Activated B cell treated with CpG ODN at 0.5 μM for 24 hours (primary cell): ENCODE measurements at places on chromosomes 1 and 21. TPM values are rescaled to one million over a fixed set of nuclear protein-coding genes. Genes with fewer than 3 reads are reported as not detected.

DNA sequence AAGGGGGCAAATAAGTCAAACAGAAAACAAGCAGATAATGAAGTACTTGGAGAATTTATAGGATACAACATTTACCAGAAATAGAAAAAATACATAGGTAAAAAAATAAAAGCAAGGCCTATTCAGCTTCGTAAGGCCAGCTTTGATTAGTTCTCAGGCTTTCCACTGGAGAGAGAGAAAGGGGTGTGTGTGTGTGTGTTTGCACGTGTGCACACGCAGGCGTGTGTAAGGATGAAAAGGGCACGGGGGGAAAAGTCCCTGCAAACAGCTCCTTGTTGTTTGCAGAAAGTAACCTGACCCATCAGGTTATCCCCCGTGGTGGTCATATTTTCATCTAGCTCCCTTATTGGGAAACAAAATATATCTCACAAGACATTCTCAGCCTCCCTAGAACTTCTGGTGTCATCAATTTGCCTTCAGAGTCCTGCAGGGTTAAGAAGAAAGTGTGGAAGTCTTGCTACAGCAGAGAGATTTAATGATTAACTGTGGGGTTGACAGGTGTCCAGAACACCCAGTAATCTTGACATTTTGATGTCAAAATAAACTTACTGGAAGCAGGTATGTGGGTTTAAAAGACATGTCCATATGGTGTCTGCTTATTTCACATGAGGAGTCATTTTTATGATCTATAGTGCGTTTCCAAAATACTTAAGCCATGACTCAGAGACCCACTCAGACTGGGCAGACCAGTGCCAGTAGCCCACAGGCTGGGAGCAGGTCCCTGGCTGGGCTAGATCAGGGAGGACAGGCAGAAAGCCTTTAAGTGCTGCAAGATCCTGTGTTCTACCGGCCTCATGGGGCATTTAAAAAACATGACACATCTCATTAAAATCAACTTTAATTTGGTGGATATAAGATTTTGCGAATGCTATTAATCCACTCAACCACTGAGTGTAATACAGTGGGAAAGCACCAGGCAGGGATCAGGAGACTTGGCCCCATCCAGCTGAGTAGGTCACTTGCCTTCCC lies 487.6 kb upstream of the CAMK1G start:
- DNase-seq, result no peak

- DNase-seq, result no peak
Measured at GRCh38 chr1:17615157-17615556, 75.7 kb downstream of the ARHGEF10L start.

GRCh38 chr21:33402001-33402979 lies 923 bp upstream of the IFNGR2 start:
- DNase-seq, result peak; percentile 36

DNA sequence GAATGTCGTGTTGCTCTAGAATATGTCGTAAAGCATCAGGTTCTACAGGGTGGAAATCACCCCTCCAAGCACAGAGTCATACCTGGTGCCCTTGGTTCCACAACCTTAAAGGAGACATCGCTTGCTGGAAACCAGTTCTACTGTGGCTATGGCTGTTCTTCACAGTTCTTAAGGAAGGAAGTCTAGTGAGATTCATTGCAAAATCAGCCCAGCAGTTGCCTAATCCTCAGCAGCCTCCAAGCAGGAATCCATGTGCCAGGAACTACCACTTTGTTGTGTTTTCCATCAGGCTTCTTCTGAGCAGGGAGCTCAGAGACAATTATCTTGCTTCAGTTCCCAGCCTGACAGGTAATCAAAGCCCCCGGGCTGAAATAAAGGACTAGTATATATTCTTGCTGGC lies 45.0 kb upstream of the SLC35F3 start:
- no peak for DNase-seq

- DNase-seq, result no peak
Measured at GRCh38 chr1:37031429-37031828, 2.9 kb downstream of the GRIK3 start.

DNA sequence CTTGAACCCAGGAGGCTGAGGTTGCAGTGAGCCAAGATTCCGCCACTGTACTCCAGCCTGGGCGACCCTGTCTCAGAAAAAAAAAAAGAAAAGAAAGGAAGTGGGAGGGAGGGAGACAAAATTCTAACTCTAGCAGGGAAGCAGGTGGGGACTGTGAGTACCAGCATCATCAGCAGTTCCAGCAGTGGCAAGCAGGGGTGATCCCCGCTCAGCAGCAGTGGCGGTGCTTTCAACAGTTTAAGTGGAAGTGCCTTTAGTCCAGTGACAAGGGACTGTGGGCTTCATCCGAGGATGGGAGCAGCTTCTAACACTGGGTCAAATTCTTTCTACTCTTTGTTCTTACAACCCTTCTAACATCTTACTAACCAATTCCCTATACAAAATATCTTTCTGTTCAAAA lies 858.1 kb upstream of the ADAMTS5 start:
- DNase-seq, result no peak

GRCh38 chr1:202658769-202659168 lies 51.5 kb downstream of the SYT2 start:
- DNase-seq, result no peak

GRCh38 chr1:11731691-11732283 lies 4.1 kb upstream of the AGTRAP start:
- no peak for DNase-seq

DNA sequence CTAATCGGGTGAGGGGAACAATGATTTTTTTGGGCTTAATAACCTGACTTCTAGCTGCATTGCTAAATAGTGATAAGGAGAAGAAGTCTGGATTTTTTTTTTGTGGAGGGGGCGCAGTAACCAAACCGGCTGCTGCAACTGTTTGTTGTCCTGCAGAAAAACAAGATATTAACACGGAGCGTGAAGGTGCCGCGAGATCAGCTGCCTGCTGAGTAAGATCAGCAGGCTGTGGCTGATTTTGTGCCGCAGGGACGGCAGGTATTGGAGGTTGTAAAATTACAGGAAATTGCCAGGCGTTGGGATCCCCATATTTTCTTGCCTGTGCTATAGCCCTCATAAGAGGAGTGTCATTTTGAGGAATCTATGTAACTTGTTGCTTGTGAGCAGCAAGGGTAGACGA lies 8.7 kb upstream of the LRRC47 start:
- no peak for DNase-seq

DNA sequence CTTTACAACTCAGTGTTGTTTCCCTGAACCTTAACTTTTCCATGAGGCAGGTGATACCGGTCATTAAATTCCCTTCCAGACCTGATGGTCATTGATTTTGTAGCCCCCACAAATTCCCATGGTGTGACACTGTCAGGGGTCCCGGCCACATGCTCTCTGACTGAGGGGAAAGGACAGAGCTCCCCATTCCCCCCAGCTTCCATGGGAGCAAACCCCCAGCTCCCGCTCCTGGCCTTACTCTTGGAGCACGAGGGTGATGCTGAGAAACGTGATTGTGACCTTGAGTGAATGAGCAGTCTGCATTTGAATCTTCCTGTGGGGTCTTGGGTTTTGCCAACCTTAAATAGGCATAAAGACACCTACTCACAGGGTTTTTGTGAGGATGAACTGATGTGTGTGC lies 366.8 kb downstream of the RPS6KC1 start:
- no peak for DNase-seq

GRCh38 chr1:169797281-169797680 lies 2.6 kb upstream of the METTL18 start:
- no peak for DNase-seq

DNA sequence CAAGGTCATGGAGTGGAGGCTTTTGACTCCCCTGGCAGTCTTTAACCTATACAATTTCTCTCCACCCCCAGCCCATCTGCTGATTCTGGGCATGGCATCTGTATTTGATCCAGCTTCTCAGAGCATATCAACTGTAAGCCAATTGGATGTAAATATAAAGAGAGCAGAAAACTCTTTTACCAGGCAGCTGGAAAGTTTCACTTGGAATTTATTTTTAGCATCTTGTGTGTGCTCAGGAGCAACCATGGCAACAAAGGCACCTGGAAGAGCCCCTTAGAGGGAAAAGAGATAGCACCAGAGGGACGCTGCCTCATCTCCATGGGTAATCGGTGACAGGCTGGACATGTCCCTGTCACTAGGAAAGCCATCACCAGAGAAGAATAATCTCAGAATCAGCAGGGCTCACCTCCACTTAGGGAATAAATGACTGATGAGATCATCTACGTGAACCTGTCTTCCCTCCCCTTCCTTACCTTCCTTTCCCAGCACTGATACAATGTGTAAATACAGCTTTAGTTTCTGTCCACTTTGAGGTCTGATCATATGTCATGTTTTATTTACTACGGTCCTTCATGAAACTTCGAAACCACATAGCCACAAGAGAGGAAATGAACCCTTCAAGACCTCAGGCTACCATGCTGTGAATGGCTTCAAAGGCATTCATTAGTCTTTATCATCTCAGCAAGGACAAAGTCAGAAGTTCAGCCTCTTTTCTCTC lies 25.3 kb upstream of the SIPA1L2 start:
- no peak for DNase-seq

- no peak for DNase-seq
Measured at GRCh38 chr1:152089014-152089674, at the start of gene TCHHL1. TCHHL1 (minus strand) TSS chr1:152089064; CDS start chr1:152088143, 921 bp downstream.

DNA sequence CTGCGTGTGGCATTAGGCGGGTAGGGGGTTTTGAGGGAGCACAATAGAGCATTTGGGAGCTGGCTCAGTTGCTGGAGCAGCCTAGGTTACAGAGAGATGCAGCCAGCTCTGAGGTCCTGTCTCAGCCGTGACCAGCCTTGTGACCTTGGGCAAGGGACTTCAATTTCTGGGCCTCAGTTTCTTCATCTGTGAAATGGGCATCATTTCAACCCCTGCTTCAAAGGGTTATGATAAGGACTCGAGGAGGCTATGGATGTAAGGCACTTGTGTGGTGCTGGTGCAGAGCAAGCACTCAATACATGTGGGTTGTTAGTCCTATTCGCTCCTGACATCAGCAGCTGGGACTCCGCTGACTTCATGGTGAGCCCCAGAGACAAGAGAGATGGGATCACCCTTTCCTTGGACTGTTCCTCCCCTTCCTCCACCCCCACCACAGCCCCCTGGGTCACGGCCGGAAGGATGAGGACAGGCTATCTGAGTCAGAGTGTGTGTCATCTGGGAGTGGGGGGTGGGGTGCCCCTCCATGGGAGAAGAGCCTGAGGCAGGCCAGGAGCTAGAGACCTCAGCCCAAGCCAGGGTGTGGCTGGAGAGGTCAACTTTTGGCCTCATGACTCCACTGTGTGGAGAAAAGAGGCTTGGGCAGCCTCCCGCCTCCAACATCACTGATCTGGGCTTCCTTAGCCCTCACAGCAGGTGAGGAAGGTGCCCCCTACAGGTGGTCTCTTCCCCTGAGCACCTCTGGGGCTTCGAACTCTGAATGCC lies 71.4 kb upstream of the ZBTB40 start:
- no peak for DNase-seq

- no peak for DNase-seq
Measured at GRCh38 chr1:193729429-193729828, 543.0 kb upstream of the B3GALT2 start.

DNA sequence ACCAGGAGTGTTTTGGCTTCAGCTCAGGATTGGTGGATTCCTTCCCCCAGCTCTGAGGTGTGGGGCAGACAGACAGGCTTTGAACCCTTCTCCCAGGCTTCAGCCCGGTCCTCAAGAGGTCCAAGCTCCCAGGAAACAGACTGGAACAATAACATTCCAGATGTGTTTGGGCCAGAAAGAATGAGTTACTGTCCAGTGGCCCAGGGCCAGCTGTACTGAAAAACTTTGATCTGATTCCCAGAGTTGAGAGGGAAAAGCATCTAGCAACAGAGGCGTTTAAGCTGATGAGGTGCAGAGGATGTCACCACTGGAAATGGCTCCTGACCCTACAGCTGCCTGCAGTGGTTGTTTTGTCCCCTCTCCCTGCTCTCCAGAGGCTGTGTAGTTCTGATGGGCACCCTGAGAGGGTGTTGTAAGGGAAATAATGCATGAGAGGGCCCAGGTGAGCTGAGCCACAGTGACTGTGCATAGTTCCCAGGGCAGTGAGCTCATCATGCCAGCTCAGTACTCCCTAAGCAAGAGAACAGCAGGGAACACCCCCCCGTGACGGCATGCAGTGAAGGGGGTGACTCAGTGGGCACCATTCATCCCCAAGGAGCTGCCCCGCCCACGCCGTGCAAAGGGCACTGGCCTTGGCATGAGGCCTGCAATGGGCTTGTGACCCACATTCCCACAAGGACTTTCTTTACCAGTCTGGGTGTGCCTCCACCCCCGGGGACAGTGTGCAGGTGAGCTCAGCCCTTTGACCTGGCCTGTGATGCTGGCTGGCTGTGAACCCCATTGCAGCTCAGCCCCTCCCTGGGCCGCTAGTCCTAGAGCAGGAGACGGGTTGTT lies 13.8 kb upstream of the SFN start:
- DNase-seq, result no peak

DNA sequence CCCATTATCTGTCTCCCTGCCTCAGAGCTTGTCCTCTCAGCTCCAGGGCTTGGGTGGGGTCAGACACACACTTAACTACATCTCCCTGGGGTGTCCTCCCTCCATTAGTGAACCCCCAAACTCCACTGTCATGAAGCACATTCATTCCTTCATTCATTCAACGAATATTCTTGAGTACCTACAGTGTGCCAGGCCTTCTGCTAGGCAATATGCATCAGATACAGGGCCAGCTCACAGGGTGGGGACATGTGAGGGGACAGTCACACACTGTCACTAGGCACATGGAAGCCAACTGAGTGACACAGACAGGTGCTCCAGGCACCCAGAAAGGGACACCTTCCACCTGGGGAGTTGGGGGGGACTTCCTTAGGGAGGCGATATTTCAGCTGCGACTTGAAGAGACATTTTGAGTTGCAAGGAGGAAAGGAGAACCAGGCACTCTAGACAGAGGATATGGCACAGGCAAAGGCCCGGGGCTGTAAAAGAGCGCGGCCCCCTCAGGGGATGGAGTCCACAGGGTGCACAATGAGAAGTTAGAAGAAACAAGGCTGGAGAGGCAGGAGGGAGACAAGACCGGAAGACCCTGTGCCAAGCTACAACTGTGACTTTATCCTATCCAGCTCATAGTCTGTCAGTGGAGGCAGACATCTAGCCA lies 8.7 kb upstream of the S100A8 start:
- DNase-seq, result no peak

- no peak for DNase-seq
Measured at GRCh38 chr21:35352066-35352770, 303.1 kb upstream of the RUNX1 start.

DNA sequence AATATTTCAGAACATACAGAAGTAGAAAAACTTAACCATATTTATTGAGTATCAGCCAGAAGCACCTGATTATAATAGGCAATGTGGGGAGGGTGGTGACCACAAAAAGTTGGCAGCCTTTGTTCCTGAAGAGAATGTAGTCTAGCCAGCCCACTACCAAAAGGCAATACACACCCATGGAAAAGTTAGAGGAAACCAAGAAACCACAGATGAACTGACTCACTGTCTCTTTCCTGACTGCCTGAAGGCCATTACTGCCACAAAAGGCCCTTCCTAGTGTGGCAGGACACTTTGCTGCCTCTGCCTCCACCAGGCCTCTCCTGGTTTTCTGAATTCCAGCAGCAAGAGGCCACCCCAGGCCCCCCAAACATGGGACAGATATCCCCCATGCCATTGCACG lies 14.6 kb upstream of the PROX1 start:
- DNase-seq, result no peak

GRCh38 chr1:40092241-40092640 lies 4.8 kb downstream of the PPT1 start:
- DNase-seq, result no peak

The MFAP2 gene
- not detected in 2 replicates for total RNA-seq

The SPRR1B gene
- not detected in 2 replicates for total RNA-seq

The PROK1 gene
- total RNA-seq, result not detected in 2 replicates

The OR2T11 gene
- 1.7 and 4.3 TPM in 2 replicates for total RNA-seq

The ST6GALNAC5 gene
- total RNA-seq, result not detected in 2 replicates
